HEK293T (cell line): ENCODE measurements at places on chromosomes 6 and 20.
A peak's percentile ranks its signal among the peaks of the same experiment; 100 is the strongest.

DNA sequence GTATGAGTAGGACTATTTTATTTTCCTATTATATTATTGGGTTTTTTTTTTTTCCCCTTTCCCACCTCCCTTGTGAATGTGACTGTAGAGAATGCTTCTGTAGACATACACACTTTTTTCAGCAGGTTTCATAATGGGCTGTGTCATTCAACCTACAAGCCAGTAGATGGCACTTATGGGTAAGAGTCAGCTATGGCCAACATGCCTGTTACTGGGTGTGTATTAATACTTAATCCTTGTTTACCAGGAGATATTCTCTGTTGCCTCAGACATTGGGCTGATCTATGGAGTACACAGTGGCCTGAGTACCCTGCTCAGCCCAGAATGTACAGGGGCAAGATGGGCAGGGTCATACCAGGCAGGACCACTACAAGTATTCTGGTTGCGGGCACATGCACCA is 382.5 kb downstream of the EPHA7 start:
- peak; percentile 25 for DNase-seq

GRCh38 chr20:48041078-48041780 is 255.9 kb upstream of the SULF2 start:
- no peak for DNase-seq

- DNase-seq, result no peak
Observed at GRCh38 chr6:112216662-112217551, 37.5 kb downstream of the LAMA4 start.

DNA sequence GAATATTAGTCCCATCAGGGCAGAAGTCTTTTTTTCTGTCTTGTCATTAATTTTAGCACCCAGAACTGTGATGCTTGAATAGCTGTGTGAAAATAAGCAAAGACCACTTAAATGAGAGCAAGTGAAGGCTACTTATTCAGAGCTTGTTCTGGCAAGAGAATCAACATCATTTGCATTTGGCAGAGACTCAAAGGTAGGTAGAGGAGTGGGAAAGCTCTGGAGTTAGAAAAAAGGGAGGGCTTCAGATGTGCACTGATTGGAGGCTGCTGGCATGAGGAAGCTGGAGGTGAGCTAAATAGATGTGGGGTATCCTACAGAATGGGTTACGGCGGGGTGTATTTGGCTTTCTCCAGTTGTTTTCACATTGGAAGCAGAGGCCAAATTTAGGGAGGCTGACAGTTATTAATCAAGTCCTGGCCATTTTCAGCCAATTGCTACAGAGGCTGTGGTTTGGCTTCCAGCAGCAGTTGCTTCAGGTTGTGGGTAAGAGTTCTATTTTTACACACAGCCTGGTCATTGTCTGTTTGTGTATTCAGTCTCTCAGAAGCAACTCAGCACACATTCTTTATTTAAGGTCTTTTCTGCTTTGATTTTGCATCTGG is 254.3 kb downstream of the BTBD3 start:
- no peak for DNase-seq

DNA sequence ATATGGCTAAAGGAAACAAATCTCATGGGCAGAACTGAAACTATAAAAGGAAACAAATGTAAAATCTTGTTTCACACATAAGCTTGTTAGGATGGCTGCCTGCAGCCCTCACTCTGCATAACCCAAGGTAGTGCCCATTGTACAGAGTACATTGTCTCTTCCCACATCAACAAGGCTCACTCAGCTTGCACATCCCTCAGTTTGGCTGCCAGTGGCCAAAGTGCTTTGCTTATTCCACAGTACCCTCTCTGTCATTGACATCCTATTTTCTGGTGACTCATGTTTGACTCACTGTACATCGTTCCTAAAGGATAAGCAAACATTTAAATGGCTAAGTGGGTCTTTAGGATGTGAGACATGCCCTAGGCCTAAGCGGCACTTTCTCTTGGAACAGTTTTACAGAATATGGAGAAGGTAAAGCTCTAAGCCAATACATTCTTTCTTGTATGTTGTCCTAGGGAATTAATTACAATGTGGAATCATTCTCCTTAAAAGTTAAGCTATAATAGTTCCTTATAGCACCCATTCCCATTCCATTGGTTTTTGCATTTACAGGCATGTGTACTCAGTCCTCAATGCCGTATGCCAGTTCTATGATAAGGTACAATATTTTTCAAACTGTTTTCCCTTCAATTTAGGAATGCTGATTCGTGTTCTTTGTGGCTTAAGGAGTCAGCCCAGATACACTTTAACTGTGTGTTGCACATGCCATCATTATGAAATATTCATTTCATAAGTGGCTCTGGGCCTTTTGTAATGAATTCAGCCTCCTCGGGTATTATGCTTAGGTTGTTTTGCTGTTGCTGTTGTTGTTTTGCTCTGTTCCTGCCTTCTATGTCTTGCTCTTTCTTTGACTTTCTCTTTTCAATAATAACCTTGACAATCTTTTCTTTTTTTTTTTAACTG is 5.5 kb downstream of the ANKEF1 start:
- no peak for DNase-seq

- peak; percentile 72 for DNase-seq
Observed at GRCh38 chr6:161618831-161619454, 345.1 kb upstream of the AGPAT4 start.

DNA sequence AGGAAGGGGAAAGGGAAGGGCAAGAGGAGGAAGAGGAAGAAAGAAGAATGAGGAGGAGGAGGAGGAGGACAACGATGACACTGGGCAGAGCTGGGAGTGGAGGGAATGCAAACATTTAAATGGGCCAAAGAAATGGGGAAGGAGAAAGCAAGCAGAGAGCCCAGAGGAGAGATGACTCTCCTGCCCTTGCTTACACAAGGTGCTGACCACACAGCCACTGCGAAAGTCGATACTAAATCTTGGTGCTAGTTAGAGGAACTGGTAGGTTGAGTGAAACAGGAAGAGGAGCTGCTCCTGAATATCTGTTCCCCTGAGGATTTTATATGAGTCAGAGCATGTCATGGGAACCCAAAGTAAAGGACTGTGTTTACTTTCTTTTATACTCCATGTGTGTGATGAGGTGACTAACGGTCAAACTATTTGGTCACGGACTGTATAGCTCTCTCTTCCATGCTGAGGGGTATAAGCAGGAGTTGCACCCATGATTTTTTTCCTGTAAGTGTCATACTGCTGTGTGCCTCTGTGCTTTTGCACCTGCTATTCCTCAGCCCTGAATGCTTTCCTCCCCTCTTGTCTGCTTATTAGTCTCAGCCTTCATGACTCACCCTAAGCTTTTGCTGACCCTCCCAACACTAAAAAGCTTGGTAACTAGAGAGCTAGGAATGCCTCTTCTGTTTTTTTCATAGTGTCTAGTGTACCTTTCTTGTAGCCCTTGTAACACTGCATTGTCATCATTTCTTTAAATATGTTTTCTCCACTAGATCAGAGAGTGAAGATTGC is 9.5 kb upstream of the PAQR8 start:
- no peak for DNase-seq

- no peak for DNase-seq
Observed at GRCh38 chr6:30075094-30075789, at the start of gene RNF39. RNF39 (minus strand) TSS chr6:30075769; CDS start chr6:30075585, 184 bp downstream.

GRCh38 chr6:34022873-34023255 is 123.0 kb downstream of the GRM4 start:
- no peak for DNase-seq

DNA sequence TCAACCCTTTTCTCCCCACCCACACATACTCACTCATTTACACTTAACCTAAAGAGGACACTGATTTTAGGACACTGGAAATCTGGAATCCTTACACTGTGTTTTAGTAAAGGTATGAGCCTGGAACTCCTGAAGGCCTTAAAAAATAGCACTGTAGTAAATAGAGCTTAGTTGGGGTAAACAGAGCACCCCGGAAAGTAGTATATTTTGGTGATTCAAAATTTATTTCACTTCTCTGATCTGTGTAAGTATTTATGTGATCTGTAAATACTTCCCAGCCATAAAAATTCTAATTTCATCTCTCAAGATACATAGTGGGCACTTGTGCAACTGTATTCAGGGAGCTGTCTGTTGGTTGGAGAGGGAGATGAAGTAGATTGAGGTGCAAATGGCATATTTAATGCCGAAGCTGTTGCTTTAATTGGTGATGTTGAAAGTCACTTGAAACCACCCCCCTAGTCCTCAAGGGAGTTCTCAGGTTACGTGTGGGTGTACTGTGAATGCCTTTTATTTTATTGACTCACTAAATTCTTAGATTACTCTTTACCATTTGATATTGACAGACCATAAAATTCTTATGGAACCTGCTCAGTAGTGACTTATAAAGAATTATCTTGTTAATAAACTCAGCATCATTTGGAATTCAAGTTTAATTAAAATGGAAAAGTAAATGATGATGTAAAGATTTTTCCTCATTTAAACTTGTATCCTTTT is 154.9 kb downstream of the SOX4 start:
- DNase-seq, result peak; percentile 50

DNA sequence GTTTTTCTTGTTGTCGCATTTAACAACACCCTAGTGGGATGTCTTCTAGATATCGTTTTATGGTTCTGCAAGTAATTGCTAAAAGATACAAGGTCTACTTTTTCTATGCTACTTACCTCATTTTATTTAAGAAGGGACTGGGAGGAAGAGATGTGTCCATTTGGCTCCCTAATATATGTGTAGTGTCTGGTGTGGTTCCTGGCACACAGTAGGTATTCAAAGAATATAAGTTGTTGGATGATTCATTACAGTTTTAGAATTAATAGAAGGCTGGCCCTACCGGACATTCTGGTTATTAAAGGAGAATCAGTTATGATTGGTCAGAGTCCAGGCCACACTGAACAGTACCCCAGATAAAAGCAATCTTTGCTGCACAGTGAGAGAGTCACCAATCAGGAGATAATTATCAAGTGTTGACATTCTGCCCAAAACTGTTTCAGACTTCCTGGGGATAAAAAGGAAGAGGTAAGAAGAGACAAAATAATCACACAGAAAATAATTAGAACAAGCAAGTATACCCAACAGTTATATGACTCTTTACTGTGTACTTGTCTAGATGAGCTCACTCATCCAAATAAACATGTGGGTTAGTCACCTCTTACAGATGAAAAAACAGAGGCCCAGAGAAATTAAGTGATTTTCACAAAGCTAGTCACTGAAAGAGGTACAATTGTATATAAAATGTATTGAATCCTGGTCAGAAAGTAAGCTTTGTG is 7.0 kb downstream of the TMEM244 start:
- DNase-seq, result no peak

GRCh38 chr20:49511788-49512525 is 29.5 kb upstream of the KCNB1 start:
- no peak for DNase-seq

DNA sequence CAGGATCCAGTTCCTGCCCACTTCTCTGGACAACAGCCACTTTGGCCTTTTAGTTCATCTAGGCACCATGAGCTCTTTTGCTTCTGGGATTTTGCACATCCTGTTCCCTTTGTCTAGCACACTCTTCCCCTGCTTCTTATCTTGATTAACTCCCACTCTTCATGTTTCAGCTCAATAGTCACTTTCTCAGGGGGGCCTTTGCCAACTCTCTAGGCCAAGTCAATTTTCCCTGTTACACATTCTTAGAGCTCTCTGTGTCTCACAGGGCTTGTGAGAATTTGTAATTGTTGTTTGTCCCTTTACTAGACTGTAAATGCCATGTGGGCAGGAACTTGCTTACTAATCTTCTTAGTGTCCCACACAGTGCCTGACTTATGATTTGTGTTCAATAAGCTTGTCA is 58.1 kb upstream of the EPB41L1 start:
- DNase-seq, result no peak

DNA sequence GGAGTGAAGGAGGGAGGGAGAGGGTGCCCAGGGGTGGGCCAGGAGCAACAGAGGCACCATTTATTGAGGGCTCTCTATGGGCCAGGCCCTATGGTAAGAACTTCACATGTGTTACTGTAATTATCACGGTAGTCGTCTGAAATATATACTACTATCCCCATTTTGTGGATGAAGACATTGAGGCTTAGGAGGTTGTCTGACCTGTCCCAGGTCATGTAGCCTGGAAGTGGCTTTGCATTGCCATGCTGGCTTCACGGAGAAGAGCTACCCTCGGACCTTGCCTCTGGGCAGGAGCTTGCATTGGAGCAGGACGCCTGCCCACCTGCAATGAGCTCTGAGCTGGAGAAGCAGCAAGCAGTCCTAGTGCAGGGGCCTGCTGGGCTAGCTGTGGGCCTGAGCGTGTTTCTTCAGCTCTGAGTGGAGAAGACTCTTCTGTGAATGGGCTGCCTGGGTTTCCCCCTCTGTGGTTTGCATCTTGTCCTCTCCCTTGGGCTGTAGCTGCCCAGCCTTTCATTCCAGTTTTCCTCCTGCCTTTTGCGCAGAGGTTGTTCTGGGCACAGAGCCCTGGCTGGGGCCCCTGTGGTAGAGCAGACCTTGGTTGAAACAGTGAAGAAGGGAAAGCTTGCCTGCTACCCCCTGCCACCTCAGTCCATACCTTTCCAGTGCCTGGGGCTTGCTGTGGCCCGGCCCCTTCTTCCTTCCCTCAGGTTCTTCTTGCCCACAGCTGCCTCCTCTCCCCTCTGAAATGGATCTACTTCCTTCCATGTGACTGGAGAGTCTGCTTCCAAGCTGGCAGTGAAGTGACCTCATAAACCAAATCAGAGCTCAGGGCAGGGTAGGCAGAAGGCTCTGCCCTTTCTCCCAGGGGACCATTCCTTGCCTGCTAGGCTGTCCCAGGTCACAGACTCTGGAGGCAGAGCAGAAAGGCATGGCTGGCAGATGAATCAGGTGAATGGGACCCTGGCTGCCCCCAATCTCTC is 24.1 kb upstream of the SRF start:
- DNase-seq, result no peak

DNA sequence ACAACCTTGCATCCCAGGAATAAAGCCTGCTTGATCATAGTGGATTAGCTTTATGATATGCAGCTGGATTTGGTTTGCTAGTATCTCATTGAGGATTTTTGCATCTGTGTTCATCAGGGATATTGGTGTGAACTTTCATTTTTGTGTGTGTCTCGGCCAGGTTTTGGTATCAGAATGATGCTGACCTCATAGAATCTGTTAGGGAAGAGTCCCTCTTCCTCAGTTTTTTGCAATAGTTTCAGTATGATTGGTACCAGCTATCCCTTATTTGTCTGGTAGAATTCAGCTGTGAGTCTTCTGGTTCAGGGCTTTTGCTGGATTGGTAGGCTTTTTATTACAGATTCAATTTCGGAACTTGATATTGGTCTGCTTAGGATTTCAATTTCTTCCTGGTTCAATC is 132.5 kb downstream of the ZFAND3 start:
- DNase-seq, result no peak

DNA sequence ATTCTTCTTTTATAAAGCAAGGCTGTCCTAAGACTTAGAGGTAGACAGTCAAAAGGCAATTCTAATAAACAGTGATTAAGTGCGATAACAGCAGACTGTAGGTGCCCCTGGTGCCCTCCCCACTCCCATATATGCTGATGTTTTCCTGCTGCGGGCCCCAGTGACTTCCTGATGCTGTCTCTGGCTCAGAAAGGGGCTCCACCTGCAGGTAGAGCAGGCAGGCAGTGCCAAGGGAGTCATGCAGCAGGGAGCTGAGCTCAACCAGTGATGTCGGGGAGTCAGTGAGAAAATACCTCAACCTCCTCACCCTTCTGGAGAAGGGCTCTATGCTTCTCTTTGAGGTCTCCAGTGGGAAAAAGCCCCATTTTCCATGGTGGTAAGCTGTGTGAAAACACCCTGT is 126.7 kb upstream of the SSTR4 start:
- DNase-seq, result no peak

- DNase-seq, result no peak
Observed at GRCh38 chr6:11536795-11537194, 754 bp upstream of the TMEM170B start.
